ENCODE measurements at places on chromosomes 1 and 21. TPM values are rescaled to one million over a fixed set of nuclear protein-coding genes. Genes with fewer than 3 reads are reported as not detected.

The HSD11B1 gene
- not detected for total RNA-seq

The ANKRD35 gene
- total RNA-seq: not detected

The OMA1 gene
- 67.4 TPM for total RNA-seq

DNA sequence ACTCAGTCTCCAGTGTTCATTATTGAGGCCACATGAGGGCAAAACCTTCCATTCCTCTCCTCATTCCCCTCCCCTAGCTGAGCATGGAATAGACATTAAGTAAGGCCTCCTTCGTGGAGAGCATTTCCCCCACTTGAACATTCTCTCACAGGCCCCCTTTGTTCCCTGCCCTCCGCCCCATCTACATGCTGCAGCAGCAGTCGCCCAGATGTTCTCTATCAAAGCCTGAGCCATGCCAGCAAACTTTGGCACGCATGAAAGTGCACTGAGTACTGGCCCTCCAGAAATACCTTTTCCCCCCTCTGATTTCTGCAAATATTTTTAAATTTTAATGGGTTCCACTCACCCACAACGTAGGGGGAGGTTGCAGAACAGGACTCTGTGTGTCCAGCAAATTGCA lies 20.9 kb upstream of the GORAB start:
- no peaks in the 10 kb centered on the region for H3K36me3 ChIP-seq
- H3K4me3 ChIP-seq: no peak overlapping the region
- peaks cover 28% of the 10 kb centered on the region for H3K27me3 ChIP-seq
- H3K27ac ChIP-seq: no peak overlapping the region
- DNase-seq: no peak

DNA sequence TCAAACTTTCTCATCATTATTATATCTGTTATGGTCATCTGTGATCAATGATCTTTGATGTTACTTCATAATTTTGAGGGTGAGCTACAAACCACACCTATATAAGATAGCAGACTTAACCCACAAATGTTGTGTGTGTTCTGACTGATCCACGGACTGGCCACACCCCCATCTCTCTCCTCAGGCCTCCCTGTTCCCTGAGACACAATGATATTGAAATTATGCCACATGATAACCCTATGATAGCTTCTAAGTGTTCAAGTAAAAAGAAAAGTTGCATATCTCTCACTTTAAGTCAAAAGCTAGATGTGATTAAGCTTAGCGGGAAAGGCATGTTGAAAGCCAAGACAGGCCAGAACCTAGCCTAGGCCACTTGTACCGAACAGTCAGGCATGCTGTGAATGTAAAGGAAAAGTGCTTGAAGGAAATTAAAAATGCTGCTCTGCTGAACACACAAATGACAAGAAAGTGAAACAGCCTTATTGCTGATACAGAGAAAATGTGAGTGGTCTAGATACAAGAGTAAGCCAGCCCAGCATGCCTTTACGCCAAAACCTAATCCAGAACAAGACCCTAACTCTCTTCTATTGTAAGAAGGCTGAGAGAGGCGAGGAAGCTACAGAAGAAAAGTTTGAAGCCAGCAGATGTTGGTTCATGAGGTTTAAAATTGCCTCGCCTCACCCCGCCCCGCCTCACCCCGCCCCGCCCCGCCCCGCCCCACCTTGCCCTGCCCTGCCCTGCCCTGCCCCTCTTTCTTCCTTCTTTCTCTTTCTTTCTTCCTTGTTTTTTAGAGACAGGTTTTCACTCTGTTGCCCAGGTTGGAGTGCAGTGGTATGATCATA lies 16.5 kb downstream of the CTSS start:
- peaks cover 6% of the 10 kb centered on the region for H3K4me1 ChIP-seq
- no peak for DNase-seq
- no peak overlapping the region for H3K4me3 ChIP-seq

DNA sequence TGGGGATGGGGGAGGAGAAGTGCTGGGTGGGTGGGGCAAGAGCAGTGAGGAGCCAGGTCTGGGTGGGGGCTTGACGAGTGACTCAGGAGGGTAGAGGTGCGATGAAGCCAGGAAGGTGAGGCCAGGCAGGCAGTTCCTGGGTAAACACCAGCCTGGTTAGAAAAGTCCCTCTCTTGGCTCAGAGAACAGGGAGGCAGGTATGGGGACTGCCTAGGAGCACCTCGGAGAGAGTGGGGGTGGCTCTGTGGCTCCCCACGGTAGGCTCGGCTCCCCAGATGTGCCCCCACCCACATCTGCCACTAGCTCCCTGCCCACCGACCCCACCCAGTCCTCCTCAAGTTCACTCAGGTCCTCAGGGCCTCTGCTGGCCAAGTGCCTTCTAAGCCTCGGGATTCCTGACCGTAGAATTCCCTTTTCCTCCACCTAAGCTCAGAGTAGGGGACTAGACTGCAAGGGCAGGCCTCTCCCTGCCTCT lies 1.2 kb downstream of the HSPG2 start:
- H3K27ac ChIP-seq: no peak overlapping the region
- H3K27me3 ChIP-seq: no peaks in the 10 kb centered on the region
- no peak for DNase-seq

DNA sequence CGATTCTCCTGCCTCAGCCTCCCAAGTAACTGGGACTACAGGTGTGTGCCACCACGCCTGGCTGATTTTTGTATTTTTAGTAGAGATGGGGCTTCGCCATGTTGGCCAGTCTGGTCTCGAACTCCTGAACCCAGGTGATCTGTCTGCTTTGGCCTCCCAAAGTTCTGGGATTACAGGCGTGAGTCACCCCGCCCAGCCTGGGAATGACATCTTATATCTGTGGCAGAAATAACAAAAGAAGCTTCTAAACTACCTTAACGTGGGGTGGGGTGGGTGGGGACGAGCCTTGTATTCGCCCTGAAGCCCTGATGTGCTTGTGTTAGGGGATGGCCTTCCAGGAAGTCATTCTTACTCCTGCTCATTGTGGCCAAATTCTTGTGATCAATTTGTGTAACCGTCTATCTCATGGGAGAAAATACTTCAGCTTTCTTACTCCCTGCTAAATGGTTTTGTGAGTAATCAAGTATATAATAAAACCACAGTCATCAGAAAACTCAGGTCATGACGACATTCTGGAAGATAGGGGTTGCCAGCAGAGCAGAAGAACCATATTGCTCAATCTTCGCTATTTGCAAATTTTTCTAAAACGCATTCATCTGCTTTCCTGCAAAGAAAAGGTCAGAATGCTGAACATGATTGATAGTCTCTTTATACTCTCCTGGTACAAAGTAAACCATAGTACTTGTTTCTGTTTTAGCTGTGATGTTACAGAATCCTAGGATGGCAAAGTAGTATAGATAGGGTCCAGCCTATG lies 63.2 kb downstream of the DIRAS3 start:
- H3K27ac ChIP-seq: no peak overlapping the region
- H3K27me3 ChIP-seq: peaks cover 11% of the 10 kb centered on the region
- no peaks in the 10 kb centered on the region for H3K36me3 ChIP-seq
- no peaks in the 10 kb centered on the region for H3K4me1 ChIP-seq

DNA sequence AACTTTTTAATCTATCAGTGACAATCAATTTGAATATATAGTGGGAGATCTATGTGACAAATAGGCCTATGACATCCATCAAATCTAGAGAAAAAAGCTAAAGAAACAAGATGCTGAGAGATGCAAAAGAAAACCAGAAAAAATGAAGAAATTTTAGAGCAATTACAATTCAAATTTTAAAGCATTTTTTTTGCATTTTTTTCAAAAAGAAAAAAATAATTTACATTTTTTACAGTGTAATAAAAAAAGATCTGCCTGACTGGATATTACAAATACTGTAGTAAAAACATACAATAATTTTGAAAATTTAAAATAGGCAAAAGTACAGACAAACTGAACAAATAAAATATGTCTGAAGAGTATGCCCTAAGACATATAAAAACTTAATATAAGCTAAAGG lies 14.4 kb downstream of the CD34 start:
- no peak for DNase-seq
- H3K4me3 ChIP-seq: no peak overlapping the region
- H3K27ac ChIP-seq: no peak overlapping the region
- no peaks in the 10 kb centered on the region for H3K27me3 ChIP-seq

- H3K27ac ChIP-seq: peak overlapping the region; percentile 43
- H3K4me1 ChIP-seq: peaks cover 30% of the 10 kb centered on the region
- no peaks in the 10 kb centered on the region for H3K36me3 ChIP-seq
- H3K4me3 ChIP-seq: peak overlapping the region; percentile 20
Observed at GRCh38 chr1:151841141-151841540, 1.5 kb upstream of the C2CD4D start.

- no peaks in the 10 kb centered on the region for H3K4me1 ChIP-seq
- H3K36me3 ChIP-seq: no peaks in the 10 kb centered on the region
- no peaks in the 10 kb centered on the region for H3K27me3 ChIP-seq
- no peak overlapping the region for H3K27ac ChIP-seq
Observed at GRCh38 chr21:37278199-37278598, 11.1 kb upstream of the VPS26C start.

GRCh38 chr21:43290421-43291346 lies 121.9 kb downstream of the CRYAA start:
- peaks cover 6% of the 10 kb centered on the region for H3K4me1 ChIP-seq
- no peak overlapping the region for H3K4me3 ChIP-seq
- H3K27me3 ChIP-seq: no peaks in the 10 kb centered on the region
- no peak overlapping the region for H3K27ac ChIP-seq

- no peaks in the 10 kb centered on the region for H3K36me3 ChIP-seq
- H3K4me3 ChIP-seq: peak overlapping the region; percentile 6
- peaks cover 68% of the 10 kb centered on the region for H3K4me1 ChIP-seq
- no peaks in the 10 kb centered on the region for H3K27me3 ChIP-seq
Observed at GRCh38 chr1:44812822-44813543, 4.7 kb downstream of the BTBD19 start.

GRCh38 chr1:158998781-158999161 lies 10.9 kb upstream of the IFI16 start:
- peak; percentile 42 for DNase-seq
- no peak overlapping the region for H3K4me3 ChIP-seq
- H3K27me3 ChIP-seq: no peaks in the 10 kb centered on the region
- H3K36me3 ChIP-seq: no peaks in the 10 kb centered on the region

DNA sequence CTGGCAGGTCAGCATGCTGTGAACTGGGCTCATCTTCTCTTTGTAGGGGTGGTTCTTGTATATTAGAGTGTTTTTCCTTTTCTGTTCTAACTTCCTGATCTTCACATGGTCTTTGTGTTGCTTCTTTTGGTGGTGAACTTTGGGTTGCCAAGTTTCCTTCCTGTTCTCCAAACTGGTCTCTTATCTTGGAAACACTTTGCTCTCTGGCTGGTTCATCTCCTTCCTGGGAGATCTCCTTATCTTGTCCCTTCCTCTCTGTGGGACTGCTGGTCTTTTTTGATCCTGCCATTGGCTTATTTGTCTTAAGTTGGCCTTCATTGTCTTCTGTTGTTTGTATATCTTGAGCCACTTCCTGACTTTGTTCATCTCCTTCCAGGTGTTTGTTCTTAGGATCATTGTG lies 2.1 kb downstream of the TCHHL1 start:
- no peaks in the 10 kb centered on the region for H3K4me1 ChIP-seq
- H3K4me3 ChIP-seq: no peak overlapping the region
- H3K27ac ChIP-seq: no peak overlapping the region
- DNase-seq: no peak
- no peaks in the 10 kb centered on the region for H3K36me3 ChIP-seq
- peaks cover 28% of the 10 kb centered on the region for H3K27me3 ChIP-seq

DNA sequence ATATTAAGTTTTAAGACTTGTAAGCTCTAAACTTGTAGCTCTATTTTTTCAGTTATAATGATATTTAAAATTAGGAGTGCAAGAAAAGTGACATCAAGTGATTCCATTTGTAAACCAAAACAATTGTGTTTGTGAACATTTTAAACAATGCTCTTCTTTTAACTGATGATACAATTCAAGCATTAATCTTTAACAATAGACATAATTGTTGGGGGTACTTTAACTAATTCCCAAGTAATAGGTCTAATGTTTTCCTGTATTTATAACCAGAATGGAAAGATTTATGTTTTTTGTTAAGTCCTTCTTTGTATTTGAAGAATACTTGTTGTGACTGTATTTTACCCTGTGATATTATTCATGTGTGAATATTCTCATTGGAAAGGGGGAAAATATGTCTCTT lies 6.8 kb downstream of the ATG4C start:
- H3K4me1 ChIP-seq: peaks cover 24% of the 10 kb centered on the region
- H3K36me3 ChIP-seq: no peaks in the 10 kb centered on the region
- no peak for DNase-seq
- no peaks in the 10 kb centered on the region for H3K27me3 ChIP-seq
- H3K27ac ChIP-seq: no peak overlapping the region

DNA sequence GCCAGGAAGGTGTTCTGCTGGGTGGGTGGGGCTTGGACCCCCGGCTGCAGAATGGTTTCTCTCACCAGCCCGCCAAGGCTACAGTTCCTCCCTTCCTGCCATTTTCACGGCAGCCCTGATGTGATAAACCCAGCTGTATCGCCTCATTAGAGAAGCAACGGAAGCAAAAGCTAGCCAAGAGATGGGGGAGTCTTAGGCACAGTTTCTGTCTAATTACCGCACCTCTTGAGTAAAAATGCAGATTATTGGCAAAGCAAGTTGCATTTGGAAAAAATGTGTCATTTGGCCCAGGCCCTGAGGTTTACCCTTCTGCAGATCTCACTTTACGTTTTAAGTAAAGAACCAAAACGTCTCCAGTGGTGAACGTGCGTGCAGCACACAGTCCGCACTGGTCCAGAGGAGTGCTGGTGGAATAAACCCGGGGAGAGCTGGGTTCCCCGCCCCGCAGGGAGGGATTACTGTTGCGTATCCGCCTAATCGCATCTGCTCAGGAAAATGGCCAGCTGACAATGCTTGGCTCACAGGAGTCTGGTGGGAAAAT lies 109.9 kb downstream of the GALNT2 start:
- H3K27me3 ChIP-seq: no peaks in the 10 kb centered on the region
- H3K36me3 ChIP-seq: peaks cover 33% of the 10 kb centered on the region

DNA sequence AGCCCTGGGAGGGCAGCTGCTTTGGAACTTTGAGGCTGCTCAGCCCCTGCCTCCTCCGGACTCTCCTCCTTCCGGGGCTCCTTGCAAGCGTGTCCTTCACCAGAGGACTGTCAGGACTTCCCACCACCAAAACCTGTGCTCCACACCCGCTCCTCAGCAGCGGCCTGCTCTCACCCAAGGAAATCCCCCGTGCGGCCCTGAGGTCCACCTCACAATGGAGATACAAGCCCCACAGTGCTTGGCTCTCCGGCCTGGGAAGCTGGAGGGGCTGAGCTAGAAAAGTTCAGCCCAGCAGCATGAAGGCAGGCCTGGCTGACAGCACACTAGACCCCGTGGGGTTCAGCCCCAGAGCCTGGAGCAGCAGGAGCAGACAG lies 33.6 kb downstream of the PGBD5 start:
- H3K4me3 ChIP-seq: no peak overlapping the region
- DNase-seq: no peak
- no peaks in the 10 kb centered on the region for H3K4me1 ChIP-seq
- H3K27ac ChIP-seq: no peak overlapping the region
- no peaks in the 10 kb centered on the region for H3K36me3 ChIP-seq
- H3K27me3 ChIP-seq: peaks cover 38% of the 10 kb centered on the region

GRCh38 chr1:145857170-145857569 lies 1.7 kb downstream of the PIAS3 start:
- H3K36me3 ChIP-seq: peaks cover 41% of the 10 kb centered on the region
- no peak overlapping the region for H3K4me3 ChIP-seq
- H3K27me3 ChIP-seq: no peaks in the 10 kb centered on the region
- H3K4me1 ChIP-seq: peaks cover 13% of the 10 kb centered on the region
- no peak for DNase-seq

- no peaks in the 10 kb centered on the region for H3K27me3 ChIP-seq
- no peak overlapping the region for H3K4me3 ChIP-seq
- no peak for DNase-seq
Observed at GRCh38 chr1:37574834-37575480, 18.2 kb downstream of the DNALI1 start.

All from naive thymus-derived CD8-positive, alpha-beta T cell (primary cell).